Left colon (tissue), 2 donors: ENCODE measurements at places on chromosomes 12 and 14. TPM values are rescaled to one million over a fixed set of nuclear protein-coding genes. Genes with fewer than 3 reads are reported as not detected.

Gene PAPLN
- total RNA-seq = 8.3 TPM

Gene LRRC23
- 4.3 TPM for total RNA-seq

GRCh38 chr14:23793532-23793931, 157.4 kb downstream of the DHRS2 start:
- DNase-seq = no peak

DNA sequence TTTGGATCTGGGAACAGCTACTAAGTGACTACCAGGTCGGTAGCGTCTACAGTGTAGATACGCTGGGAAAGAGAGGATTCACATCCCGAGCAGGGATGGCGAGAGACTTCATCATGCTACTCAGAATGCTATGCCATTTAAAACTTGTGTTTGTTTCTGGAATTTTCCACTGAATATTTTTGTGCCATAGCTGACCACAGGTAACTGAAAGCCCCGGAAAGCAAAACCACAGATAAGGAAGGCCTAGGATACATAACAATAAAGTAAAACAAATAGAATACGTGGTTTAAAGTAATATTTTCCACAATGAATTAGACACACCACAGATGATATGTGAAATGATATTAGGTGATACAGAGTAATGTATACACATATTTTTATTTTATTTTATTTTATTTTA, 7.9 kb upstream of the HCAR1 start:
- no peak for DNase-seq

GRCh38 chr12:128069359-128069997, 197.5 kb upstream of the TMEM132C start:
- DNase-seq = peak; percentile 68

DNA sequence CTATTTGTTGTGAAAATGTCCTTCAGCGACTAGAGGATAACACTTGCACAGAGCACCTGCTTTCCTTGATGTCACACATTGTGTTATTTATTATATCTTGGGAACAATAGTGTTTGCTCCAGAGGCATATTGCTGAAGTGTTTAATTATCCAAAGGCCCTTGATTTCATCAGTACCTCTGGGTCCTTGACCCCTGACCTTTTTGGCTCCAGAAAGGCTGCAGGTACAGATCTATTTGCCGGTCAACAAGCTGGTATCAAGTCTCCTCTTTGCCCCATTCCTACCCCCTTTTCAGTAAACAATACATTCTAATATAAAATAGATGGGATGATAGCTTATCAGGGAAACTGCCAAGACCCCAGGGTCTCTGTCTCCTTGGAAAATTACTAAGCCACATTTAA, 206.8 kb downstream of the DACT1 start:
- no peak for DNase-seq

- no peak for DNase-seq
These were observed 276.8 kb upstream of the TMPO start for GRCh38 chr12:98238515-98239130.

- DNase-seq = no peak
These were observed 282.5 kb upstream of the AMIGO2 start for GRCh38 chr12:47362126-47362705.

GRCh38 chr12:95258151-95258550, 40.5 kb downstream of the VEZT start:
- DNase-seq = no peak

DNA sequence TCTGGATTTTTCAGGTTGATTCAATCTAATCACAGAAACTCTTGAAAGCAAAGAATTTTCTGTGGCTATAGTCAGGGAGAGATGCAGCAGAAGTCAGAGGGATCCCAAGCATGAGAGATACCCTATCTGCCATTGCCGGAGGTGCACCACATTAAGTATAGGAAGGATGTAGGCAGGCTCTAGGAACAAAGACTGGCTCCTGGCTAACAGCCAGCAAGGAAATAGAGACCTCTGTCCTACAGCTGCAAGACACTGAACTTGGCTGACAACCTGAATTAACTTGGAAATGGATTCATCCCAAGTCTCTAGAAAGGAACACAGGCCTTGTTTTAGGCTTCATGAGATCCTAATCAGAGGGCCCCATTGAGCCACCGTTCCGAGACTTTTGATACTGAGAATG, 364.9 kb upstream of the FLRT2 start:
- DNase-seq = no peak
